GM12878 (cell line): ENCODE measurements at places on chromosomes 5 and 9.

GRCh38 chr9:10366171-10366779 is 246.5 kb downstream of the PTPRD start:
- peak; percentile 13 for DNase-seq

DNA sequence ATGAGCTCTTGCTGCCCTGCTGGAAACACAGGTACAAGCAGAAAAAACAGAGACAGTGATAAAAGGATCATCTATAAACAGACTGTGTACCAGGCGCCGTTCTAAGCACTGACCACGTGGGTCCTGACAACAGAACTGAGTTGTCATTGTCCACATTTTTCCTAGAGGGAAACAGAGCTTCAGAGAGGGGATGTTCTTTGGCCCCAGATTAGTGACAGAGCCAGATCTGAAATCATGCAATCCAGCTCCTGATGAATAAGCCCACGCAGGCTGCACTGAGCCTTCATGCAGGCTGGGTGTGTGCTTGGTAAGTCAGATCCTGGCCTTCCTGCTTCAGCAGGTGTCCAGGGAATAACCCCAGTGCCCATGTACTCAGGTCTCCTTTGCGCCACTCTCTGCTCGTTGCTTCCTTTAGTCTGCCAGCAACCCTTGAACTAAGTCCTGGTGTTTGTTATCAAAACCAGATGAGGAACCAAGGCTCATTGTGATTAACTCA is 22.8 kb upstream of the TCF7 start:
- no peak for DNase-seq

- no peak for DNase-seq
Observed at GRCh38 chr5:171990713-171991015, 15.8 kb downstream of the FBXW11 start.

- DNase-seq: peak; percentile 5
Observed at GRCh38 chr5:118883362-118883761, 105.0 kb downstream of the DTWD2 start.

- no peak for DNase-seq
Observed at GRCh38 chr9:87865626-87866025, 17.1 kb upstream of the SPATA31E1 start.

DNA sequence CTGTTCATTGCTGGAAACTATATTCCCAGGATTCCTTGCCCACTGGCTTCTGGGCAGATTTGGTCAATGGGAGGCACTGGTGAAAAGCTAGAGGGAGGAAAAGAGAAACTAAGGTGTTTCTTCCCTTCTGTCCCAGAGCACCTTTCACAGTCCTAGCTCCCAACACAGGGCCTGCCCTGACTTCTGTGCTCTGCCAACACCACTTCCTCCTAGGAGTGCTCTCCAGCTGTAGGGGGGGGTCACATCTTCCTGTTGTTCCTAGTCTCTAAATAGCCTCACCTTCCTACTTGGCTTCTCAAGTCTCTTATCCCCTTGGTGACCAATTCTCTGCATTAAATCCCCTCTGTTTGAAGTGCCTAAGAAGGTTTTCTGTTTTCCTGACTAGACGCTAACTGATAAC is 115.4 kb downstream of the ADRB2 start:
- no peak for DNase-seq
